ENCODE measurements at places on chromosomes 1 and 21. TPM values are rescaled to one million over a fixed set of nuclear protein-coding genes. Genes with fewer than 3 reads are reported as not detected.

The LCE3D gene
- not detected for total RNA-seq

The HSD3B1 gene
- not detected for total RNA-seq

The S1PR1 gene
- 3.3 TPM for total RNA-seq

The FCRLB gene
- 0.69 TPM for total RNA-seq

The MNDA gene
- total RNA-seq, result not detected

The CD55 gene
- 16.2 TPM for total RNA-seq

The SDCCAG8 gene
- total RNA-seq, result 61.3 TPM

The UBL4B gene
- total RNA-seq, result 0.09 TPM

The PAX7 gene
- total RNA-seq, result not detected

The HPCA gene
- total RNA-seq, result not detected

The LPAR3 gene
- 21.6 TPM for total RNA-seq

The SLC45A1 gene
- 2.6 TPM for total RNA-seq

The MAGI3 gene
- total RNA-seq, result 11.2 TPM

The PNRC2 gene
- total RNA-seq, result 213 TPM
